T-helper 1 cell (primary cell): ENCODE measurements at places on chromosomes 1 and 21.
A peak's percentile ranks its signal among the peaks of the same experiment; 100 is the strongest.

GRCh38 chr1:23743287-23744152 lies at the start of gene ELOA:
Gene ELOA (plus strand): TSS chr1:23743471. CDS start chr1:23743504, 33 bp downstream.
- peak; percentile 68 for DNase-seq

DNA sequence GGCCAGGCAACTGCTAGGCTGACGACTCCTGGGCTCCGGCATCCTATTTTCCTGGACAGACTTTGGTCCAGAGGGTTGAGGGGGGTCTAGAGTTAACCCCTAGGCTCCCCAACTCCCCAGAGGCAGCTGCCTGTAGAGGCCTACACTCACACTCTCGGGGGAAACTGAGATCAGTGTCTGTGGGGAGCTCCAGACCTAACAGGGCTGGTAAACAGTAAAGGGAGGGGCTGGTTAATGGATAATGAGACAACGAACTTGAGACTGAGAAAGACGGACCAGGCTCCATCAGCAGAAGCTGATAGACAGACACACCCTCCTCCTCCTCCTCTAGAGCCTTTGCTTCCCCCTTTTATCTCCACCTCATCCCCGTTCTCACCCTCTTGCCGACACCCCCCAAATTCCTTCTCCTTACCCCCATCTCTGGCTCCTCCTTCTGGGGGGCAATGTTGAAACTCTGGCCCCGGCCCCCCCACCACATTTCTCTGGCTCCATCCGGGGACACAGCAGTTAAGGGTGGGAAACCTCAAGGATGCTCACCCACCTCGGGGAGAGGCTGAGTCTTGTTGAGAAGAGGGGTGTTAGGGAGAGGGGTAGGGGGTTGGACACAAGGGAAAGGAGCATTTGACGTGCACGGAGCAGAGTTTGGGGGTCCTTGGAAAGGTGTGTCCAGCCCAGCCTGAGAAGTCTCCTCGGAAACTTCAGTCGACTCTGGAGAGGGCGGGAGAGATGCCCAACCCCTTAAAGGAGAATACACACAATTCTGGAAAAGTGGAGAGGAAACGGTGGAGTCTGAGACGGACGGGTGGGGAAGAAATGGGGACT lies at the start of gene MTMR11:
Gene MTMR11 (minus strand): TSS at position 710 of the 822 bp plus-strand sequence. CDS start 232 bp downstream, at position 478.
- DNase-seq, result no peak

GRCh38 chr1:161153682-161154337 lies at the start of gene UFC1:
Gene UFC1 (plus strand): TSS chr1:161153978. CDS start chr1:161153998, 20 bp downstream.
- peak; percentile 73 for DNase-seq

DNA sequence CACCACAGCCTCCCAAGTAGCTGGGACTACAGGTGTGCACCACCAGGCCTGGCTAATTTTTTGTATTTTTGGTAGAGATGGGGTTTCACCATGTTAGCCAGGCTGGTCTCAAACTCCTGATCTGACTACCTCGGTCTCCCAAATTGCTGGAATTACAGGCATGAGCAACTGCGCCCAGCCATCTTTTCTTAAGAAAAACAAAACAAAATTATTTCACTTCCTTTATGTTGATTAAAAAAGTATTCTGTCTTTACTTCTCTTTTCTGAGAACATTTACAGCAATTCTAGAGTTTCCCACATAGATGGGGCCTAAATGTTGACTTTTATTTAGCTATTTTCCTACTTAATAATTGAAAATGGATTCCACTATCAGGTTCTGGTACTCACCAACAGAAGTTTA lies 17.3 kb upstream of the TMEM183A start:
- no peak for DNase-seq

DNA sequence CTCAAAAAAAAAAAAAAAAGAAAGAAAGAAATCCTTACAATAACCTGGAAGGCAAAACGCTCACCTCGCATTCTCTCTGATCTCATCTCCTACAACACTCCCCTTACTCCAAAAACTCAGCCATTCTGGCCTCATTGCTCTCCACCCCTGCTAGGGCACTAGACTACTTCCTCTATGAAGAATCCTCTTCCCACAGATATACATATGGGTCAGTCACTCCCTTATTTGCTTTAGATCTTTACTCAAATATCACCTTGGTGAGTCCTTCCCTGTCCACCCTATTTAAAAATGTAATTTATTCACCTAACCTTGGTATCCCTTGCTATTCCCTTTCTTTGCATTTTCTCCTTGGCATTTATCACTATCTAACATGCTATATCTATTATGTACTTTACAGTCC lies 24.6 kb upstream of the KIF1B start:
- no peak for DNase-seq

DNA sequence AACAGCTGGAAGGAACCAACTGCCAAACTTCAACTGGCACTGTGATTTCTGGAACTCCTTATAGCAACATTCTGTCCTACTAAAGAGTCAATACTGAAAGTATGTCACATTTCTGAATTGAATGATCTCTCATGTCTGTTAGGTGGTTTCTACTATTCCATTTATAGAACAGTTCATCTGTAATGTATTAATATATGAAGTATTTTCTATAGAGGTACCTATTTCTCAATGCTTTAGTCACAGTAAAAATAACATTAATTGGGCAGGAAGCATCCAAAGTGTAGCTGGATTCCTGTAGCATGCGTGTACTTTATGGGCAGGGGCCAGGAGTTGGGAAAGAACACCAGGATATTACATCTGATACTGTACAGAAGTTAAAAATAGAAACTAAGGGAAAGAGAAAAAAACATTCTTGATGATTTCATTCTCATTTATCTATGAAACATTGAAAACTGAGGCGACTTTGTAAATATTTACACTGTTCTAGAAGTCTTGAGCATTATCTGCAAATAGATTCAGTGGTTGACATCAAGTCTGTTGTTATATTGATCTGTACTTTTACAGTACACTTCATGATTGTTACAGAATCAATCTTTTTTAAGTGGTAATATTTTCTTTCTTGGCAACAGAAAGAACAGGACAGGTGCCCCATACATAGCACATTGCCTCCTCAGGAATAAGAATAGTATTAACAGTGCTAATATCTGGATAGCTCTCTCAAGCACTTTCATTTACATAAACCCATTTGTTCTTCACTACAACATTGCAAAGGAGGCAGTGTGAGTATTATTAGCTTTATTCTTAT lies 6.2 kb upstream of the ZNF281 start:
- DNase-seq, result no peak

- DNase-seq, result no peak
These were observed 49.6 kb downstream of the CD58 start for GRCh38 chr1:116521186-116521585.

GRCh38 chr21:25938658-25939395 lies 204.1 kb downstream of the GABPA start:
- no peak for DNase-seq

- DNase-seq, result no peak
These were observed 10.0 kb upstream of the TAGLN2 start for GRCh38 chr1:159935305-159935704.

GRCh38 chr1:216804111-216804510 lies 80.9 kb upstream of the ESRRG start:
- DNase-seq, result no peak

GRCh38 chr1:212613440-212614335 lies 5.1 kb downstream of the ATF3 start:
- DNase-seq, result no peak

- DNase-seq, result no peak
These were observed 15.0 kb upstream of the ID3 start for GRCh38 chr1:23574265-23574754.

DNA sequence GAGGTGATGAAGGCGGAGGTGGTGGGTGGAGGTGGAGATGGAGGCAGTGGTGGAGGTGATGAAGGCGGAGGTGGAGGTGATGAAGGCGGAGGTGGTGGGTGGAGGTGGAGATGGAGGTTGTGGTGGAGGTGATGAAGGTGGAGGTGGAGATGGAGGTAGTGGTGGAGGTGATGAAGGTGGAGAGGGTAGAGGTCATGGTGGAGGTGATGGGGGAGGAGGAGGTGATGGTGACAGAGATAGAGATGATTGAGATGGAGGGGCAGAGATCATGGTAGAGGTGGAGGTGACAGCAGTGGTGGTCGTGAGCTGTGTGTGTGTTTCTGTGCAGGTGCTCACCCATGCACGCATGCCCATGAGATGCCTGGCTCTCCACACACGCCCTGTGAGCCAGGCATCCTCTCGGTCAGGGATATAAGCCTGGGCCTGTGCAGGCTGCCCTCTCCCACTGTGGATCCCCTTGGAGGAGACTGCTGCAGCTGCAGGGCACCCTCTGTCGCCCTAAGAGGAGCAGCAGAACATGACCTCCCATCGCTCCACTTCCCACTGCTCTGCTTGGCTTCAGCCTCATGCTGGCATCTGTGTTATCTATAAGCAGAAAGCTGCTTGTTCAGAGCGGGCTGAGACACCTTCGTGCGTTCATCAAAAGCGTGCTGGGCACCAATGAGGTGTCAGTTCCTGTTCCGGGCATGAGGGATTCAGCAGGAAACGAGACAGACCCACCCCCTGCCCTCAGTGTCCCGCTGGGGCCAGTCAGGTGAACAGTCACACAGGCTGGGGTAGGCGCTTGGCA lies 20.5 kb upstream of the NPHP4 start:
- no peak for DNase-seq

DNA sequence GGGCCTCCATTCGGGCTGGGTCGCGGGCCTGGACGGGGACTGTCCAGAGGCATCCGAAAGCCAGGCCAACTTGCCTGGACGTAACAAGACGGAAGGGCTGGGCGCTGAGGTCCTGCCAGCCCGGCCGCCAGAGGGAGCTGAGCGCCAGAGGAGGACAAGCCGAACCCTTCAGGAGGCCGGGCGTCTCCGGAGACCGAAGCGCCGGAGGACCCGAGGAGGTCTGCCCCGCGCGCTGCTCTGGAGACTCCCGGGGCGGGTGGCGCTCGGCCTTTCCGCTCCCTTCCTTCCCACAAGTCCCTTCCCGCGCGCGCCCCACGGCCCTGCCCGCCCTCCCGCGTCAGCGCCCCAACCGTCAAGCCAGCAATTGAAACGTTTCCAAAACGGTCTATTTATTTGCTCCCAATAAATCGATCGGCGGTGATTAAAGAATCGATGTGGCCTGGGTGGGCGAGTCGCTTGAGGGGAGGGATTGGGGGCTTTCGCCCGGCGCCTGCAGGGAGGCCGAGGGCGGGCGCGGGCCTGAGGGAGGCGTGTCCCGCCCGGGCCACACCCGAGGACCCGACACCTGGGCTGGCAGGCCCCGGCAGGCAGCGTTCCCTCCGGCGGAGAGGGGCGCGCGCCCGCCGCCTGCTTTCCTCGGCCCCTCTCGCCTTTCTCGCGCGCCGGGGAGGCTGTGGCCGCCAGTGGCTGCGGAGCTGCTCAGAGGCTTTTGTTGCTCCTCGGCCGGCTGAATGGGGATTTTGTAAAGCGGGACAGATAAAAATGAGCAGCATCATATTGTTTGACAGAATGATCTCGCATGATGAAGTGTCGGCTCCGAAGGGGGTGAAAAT lies 5.2 kb upstream of the FOXD3 start:
- DNase-seq, result peak; percentile 65

DNA sequence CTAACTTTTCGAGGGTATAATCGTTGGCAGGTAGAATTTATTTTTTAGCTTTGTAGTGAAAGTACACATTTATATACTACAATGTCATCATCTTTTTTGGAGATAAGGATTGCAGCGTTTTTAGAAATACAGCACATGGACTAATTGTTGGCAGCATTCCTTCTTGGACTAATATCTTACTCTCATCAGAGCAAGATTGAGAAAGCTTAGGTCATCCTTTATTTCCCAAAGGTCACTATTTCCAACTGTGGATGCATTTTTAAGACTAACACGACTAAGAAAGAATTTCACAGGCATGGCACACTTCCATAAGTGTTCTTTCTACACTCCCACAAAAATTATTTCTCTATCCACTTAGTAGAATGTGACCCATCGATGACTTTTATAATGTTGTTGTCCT lies 732.3 kb downstream of the NCAM2 start:
- no peak for DNase-seq

DNA sequence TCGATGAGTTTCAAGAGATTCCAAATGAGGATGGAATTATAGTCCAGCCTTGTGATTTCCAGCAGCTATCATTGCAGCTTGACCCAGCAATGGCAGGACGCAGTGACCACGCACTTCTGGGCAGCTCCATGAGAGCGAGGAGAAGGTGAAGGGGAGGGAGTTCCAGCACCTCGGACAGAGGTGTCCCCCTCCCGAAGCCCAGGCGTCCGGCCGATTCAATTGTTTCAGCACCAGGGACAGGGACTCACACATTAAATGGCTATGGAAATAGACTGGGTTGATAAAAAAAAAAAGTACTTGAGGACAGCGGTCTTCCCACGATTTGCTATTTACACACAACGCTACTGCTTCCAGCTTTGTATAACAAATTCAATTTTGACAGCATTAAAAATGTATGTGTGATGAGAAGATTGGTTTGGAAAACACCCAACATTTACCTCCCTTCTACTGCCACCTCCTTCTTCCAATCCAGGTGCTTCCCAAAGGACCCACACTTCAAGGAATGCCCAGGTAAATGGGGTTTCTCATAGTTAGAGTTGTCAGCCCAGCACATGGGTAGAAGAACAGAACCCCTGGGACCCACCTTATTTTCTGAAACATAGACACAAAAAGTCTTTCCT lies 71.8 kb downstream of the DISP3 start:
- DNase-seq, result no peak

GRCh38 chr1:172360511-172360910 lies 60.0 kb upstream of the C1orf105 start:
- no peak for DNase-seq

DNA sequence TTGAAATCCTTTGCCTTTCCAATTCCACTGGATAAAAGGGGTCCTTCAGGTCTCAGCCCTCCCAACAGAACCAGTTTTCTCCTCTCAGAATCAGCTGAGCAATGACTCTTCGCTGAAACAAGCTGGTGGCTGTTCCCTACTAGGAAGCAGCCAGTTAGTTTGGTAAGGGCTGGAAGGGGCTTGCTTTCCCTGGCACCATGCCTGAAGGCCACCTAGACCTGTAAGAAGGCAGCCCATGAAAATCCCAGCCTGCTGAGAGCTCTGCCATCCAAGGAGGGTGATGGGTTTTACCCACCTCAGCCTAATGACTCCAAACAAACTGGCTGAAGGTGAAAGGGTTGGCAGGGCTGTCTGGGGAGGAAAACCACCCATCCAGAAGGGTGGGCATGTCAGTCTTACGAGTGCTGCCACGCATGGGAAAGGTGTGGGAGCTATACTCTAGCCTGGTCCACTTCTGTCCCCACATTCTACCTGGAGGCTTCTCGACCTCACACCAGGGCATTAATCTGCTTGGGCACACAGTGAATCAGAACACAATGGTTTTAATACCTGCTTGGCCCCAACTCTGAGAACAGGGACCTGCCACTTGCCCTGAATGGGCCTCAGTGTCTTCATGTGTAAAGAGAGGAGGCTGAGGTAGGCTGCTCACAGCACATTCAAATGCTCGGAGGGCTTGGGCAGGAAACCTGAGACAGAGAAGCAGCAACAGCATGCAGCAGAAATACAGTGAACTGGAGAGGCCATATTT lies 53.0 kb downstream of the CD46 start:
- no peak for DNase-seq

GRCh38 chr1:55053265-55053954 lies 14.1 kb downstream of the PCSK9 start:
- DNase-seq, result no peak

GRCh38 chr1:75618382-75618781 lies 7.5 kb upstream of the SLC44A5 start:
- DNase-seq, result no peak

- no peak for DNase-seq
These were observed 7.6 kb upstream of the ARHGEF10L start for GRCh38 chr1:17531682-17532487.
